ENCODE measurements at places on chromosomes 2 and 18. TPM values are rescaled to one million over a fixed set of nuclear protein-coding genes. Genes with fewer than 3 reads are reported as not detected.

GRCh38 chr18:46622999-46623398 lies 34.0 kb downstream of the LOXHD1 start:
- H3K27ac ChIP-seq = no peak overlapping the region
- H3K36me3 ChIP-seq = no peaks in the 10 kb centered on the region
- H3K27me3 ChIP-seq = no peaks in the 10 kb centered on the region
- no peak for DNase-seq

The IL37 gene
- not detected for total RNA-seq

- no peak overlapping the region for H3K27ac ChIP-seq
- DNase-seq = no peak
- no peaks in the 10 kb centered on the region for H3K4me1 ChIP-seq
- no peak overlapping the region for H3K4me3 ChIP-seq
- H3K27me3 ChIP-seq = no peaks in the 10 kb centered on the region
Measured at GRCh38 chr2:215929602-215930335, 83.6 kb downstream of the MREG start.

DNA sequence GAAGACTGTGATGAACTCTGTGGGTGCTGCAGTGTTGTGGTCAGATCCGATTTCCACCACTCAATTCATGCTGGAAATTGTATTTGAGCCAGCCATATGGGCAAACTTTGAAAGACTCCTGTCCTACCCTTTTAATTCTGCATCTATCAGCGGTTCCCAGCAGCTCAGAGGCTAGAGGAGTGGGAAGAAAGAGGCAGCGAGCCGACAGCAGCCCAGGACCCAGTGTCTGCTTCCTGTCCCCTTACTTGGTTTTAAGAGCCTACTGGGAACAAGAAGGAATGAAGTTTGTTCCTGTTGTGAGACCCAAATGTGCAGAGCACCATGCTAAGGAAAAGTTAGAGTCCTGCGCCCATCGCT lies 72.7 kb upstream of the FOSL2 start:
- no peaks in the 10 kb centered on the region for H3K4me1 ChIP-seq
- no peak overlapping the region for H3K27ac ChIP-seq
- no peaks in the 10 kb centered on the region for H3K27me3 ChIP-seq

The TLX2 gene
- total RNA-seq = not detected

The LRPPRC gene
- total RNA-seq = 39.2 TPM

GRCh38 chr2:124025171-124025580 lies at the start of gene CNTNAP5:
Gene CNTNAP5 (plus strand): TSS chr2:124025287. CDS start chr2:124025651, 364 bp downstream.
- no peak for DNase-seq
- no peak within 1 kb of the TSS for H3K4me3 ChIP-seq
- no peaks in the 10 kb centered on the region for H3K36me3 ChIP-seq
- H3K4me1 ChIP-seq = peaks cover 8% of the 10 kb centered on the region
- H3K27ac ChIP-seq = no peak within 1 kb of the TSS

- no peaks in the 10 kb centered on the region for H3K36me3 ChIP-seq
- no peaks in the 10 kb centered on the region for H3K27me3 ChIP-seq
- no peaks in the 10 kb centered on the region for H3K4me1 ChIP-seq
- DNase-seq = peak; percentile 86
- no peak overlapping the region for H3K4me3 ChIP-seq
Measured at GRCh38 chr2:9753276-9753600, 90.0 kb upstream of the TAF1B start.

DNA sequence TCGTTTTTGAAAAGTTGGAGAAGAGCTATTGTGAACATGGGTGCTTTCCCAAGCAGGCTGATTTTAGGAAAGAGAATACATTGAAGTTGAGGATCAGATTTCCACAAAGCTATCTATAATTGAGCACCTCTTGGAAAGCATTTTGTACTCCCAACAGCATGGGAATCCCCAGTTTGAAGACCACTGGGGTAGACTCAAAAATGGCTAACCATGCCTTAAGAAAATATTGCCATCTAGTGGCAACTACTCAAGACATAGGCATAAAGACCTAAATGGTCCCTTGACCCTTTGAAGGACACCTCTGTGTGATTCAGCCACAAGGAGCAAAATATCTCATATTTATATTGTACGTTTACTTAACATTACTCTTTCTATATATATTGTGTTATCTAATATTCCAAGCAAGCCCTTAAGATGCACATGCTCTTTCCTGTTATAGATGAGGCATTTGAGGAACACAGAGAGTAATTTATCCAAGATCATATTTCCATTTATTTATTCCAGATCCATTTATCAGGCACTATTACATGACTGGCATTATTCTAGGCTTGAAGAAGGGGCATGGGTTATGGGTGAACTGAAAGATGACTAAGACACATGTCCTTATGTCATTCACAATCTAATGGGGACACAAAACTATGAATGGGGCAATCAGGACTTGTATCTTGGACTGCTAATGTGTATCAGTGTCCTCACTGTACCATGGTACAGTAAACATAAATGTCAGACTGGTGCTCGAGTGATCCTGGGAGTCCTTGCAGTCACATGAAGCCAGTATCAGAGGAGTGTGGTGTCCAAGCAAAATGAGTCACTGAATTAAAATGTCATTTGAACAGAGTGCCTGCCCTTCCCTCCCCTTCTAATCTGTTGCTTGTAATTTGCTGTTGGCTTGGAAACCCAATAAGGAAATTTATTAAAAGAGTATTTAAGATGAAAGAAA lies 121.0 kb upstream of the XPO1 start:
- no peaks in the 10 kb centered on the region for H3K36me3 ChIP-seq
- peak overlapping the region; percentile 88 for H3K27ac ChIP-seq
- DNase-seq = no peak
- H3K27me3 ChIP-seq = no peaks in the 10 kb centered on the region
- H3K4me1 ChIP-seq = peaks cover 24% of the 10 kb centered on the region
- no peak overlapping the region for H3K4me3 ChIP-seq

The B3GNT2 gene
- total RNA-seq = 31.1 TPM

GRCh38 chr2:101364878-101365277 lies 22.4 kb downstream of the CREG2 start:
- H3K36me3 ChIP-seq = no peaks in the 10 kb centered on the region
- DNase-seq = no peak
- H3K4me1 ChIP-seq = no peaks in the 10 kb centered on the region
- no peak overlapping the region for H3K27ac ChIP-seq

- H3K36me3 ChIP-seq = no peaks in the 10 kb centered on the region
- no peak overlapping the region for H3K4me3 ChIP-seq
- no peak for DNase-seq
- H3K27ac ChIP-seq = no peak overlapping the region
Measured at GRCh38 chr2:239940861-239941570, 84.1 kb downstream of the NDUFA10 start.

DNA sequence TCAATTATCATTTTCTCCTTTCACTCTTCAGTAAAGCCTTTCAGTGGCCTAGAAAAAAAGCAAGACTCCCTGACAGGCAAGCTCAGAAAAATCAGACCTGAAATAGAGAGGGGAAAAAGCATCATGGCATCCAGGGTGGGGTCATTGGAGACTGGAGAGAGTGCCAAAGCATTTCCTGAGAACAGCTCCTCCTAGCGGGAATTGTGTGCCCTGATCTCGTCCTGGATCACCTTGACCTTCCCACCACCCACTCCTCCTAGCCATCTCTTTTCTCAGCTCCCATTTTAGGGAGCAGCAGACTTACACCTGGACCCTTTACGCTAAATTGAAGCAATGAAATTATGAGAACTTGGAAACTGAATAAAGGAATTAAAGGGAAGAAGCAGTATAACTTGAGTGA lies 176.6 kb downstream of the VWC2L start:
- H3K4me3 ChIP-seq = no peak overlapping the region
- H3K27me3 ChIP-seq = no peaks in the 10 kb centered on the region
- no peaks in the 10 kb centered on the region for H3K4me1 ChIP-seq
- no peak overlapping the region for H3K27ac ChIP-seq
- H3K36me3 ChIP-seq = no peaks in the 10 kb centered on the region
